ENCODE measurements at places on chromosomes 4 and X. TPM values are rescaled to one million over a fixed set of nuclear protein-coding genes. Genes with fewer than 3 reads are reported as not detected.

The PTTG2 gene
- total RNA-seq, result not detected

The PNCK gene
- 0.51 TPM for total RNA-seq

The RAB33A gene
- total RNA-seq, result 0.28 TPM

The RAPGEF2 gene
- total RNA-seq, result 8.3 TPM

The PAGE5 gene
- not detected for total RNA-seq

The MGAT4D gene
- not detected for total RNA-seq

The ARR3 gene
- not detected for total RNA-seq

The TNMD gene
- not detected for total RNA-seq

The PGRMC2 gene
- total RNA-seq, result 75.7 TPM

The SLC10A6 gene
- total RNA-seq, result not detected

The IL15 gene
- 11.2 TPM for total RNA-seq

The PCDH10 gene
- total RNA-seq, result 0.09 TPM

The AWAT2 gene
- not detected for total RNA-seq

The TMEM31 gene
- not detected for total RNA-seq

Data from A549 treated with CpdA at 1 μM for 4 hours (cell line).